Mesenteric fat pad (tissue), 1 donor: ENCODE measurements at places on chromosomes 11 and 22.

GRCh38 chr22:36218648-36219193 is 17.1 kb upstream of the APOL4 start:
- DNase-seq: no peak

DNA sequence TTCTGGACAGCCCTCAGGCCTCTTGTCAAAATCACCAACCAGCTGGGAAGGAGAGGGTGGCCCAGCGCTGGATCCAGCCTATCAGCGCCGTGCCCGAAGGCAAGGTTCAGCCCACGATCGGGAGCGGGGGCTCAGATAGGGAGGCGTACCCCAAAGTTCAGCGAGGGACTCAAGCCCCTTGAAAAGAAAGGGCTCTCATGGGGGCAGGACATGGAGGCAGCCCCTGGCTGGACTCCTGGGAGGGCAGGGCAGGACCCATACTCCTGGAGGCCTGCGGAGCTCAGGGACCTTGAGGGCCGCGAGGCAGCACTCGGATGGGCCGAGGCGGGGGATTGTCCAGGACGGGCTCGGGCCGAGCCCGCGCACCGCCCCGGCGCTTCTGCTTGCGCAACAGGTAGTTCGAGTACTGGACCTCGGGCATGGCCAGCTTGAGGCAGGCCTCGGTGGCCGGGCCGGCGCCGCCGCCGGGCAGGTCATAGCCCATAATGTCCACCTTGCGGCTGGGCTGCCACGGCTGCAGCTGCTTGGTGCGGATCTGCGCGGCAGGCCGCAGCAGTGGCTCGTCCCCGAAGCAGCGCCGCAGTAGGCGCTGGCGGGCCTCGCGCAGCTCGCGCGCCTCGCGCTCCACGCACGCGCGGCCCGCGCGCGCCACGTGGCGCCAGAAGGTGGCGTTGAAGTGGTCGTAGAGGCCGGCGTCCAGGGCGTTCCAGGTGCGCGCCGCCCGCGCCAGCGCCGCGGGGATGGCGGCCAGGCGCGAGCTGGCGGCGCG is 6.5 kb downstream of the GAL3ST3 start:
- DNase-seq: no peak

GRCh38 chr22:48459259-48459658 is 1368.4 kb downstream of the BRD1 start:
- peak; percentile 68 for DNase-seq

GRCh38 chr22:37349043-37349814 is 66.9 kb downstream of the CYTH4 start:
- DNase-seq: no peak

DNA sequence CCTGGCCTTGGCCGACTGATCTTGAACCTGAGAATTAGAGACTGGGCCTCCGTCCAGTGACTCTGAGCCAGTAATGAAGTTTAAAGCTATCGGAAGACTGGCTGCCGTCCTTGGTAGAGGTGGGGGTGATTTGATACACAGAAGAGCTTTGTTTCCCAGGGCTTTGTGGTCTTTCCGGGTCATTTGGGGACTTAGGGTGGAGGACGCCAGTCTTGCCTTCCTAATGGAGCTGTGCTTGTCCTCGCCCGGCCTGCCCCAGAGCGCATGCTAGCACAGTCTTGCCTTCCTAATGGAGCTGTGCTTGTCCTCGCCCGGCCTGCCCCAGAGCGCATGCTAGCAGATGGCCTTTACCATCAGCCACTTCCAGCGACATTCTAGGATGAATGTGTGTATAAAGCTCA is 65.8 kb downstream of the ST3GAL4 start:
- no peak for DNase-seq

- no peak for DNase-seq
Observed at GRCh38 chr11:117037279-117037974, 60.8 kb downstream of the SIK3 start.

- DNase-seq: no peak
Observed at GRCh38 chr11:82978422-82979099, 77.0 kb downstream of the DDIAS start.

- no peak for DNase-seq
Observed at GRCh38 chr11:103940551-103940950, 95.9 kb upstream of the DDI1 start.

DNA sequence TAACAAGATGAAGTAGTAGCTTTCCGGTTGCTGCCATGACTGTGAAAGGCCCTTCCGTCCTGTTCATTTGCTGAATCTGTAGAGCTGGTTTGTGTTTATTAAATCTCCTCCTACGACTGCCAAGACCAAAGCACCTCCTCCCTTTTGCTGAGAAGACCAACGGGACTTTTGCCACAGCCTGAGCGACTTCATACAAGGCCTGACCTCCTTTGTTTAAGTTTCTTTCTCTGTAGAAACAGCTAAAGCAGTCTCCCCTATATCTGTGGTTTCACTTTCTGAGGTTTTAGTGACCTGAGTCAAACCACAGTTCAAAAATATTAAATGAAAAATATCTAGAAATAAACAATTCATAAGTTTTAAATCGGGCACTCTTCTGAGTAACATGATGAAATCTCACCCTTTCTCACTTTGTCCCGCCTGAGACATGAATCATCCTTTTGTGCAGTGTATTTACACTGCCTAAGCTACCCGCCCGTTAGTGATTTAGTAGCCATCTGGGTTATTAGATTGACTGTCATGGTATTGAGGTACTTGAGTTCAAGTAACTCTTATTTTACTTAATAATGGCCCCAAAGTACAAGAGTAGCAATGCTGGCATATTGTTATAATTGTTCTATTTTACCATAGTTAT is 119.1 kb upstream of the LRRC4C start:
- DNase-seq: no peak

DNA sequence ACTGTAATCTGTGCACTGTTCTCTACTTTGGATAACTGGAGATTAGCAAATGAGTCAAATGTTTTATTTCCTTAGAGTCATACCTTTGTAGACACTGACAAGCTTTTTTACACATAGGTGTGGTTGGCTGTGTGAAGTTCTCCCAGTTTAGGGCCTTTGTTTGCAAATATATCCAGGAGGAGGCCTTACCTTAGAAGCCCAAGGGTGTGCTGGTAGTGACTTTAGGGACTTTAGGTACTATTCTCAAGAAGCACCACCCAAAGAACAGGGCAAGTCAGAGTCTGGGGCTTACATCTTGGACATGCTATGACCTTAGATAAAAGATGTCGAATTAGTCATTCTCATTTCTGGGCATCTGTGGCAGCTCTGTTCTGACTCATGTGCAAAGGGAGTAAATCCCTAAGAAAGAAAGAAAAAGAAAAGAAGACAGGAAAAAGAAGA is 4.8 kb upstream of the FAR1 start:
- DNase-seq: no peak

GRCh38 chr11:8603696-8604077 is 9.7 kb upstream of the STK33 start:
- no peak for DNase-seq

DNA sequence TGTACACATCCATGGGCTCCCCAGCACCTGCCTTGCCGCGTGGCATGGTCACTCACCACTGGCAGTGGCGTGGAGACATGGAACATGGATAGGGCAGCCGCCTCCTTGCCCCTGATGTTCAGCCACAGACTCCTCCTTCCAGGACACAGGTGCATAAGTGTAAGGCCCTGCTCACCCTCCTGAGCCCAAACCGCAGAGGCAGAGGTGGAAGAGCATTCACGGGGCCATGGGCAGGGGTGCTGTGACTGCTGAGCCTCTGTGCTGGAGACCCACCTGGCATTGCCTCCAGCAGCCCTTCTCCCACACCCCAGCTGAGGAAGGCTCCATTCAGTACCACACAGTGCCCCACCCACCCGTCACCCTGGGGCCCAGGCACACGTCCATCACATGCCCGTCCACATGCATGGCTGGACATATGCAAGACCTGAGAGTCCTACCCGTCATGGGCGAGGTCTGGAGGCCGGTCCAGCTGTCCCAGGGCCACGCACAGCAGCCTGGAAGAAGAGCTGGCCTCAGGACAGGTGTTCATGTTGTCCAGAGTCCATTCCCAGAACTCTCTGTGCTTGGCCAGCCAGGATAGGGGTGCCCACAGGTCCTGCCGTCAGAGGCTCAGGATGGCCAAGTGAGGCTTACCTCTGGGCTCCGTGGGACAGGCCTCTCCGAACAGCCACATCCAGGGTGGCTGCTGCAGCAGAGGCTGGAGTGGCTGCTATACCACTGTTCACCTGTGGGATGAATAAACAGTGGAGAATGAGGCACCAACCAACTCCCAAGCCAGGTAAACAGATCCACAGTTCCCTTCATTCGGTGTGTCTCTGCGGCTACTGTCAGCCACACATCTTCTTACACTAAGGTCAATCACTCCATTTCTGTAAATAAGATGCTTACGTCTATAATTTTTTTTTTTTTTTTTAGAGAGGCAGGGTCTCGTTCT is 1.7 kb upstream of the TUBGCP6 start:
- no peak for DNase-seq

- peak; percentile 85 for DNase-seq
Observed at GRCh38 chr11:2586087-2586792, 113.6 kb downstream of the KCNQ1OT1 start.

GRCh38 chr11:75478783-75479596 is 46.0 kb upstream of the KLHL35 start:
- no peak for DNase-seq

GRCh38 chr22:29831958-29832357 is 6.1 kb downstream of the ASCC2 start:
- no peak for DNase-seq

DNA sequence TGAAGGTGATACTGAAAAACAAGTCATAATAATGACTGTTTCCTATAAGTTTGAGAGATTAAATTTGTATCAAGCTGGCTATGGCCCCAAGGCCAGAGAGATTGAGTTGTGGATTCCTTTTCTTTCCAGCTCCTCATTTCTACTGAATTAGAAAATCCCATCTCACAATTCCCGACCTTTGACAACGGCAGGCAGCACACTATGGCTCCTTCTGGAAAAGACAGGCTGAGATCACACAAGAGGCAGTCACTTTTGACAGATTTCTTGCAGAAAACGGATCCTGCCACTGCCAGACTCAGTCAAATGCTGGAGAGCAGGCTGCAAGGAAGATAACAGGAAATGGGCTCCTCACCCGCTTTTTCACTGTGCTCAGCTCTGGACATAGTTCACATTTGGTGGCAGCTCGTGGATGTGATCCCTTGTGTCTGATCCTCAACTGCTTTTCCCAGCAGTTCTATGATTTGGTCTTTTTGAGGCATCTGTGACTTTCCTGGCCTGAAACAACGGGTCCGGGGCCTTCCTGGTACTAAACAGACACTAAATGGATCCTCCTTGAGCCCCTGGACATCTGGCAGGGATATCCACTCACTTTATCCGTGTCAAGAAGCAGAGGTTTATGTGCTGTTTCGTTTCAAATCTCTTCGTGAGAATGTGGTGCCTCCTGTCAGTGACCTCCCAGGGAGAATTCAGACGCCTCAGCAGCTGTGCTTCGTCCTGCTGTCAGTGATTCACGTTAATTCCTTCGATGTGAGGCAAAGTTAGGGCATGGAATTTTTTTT is 26.1 kb upstream of the RTL6 start:
- DNase-seq: peak; percentile 26

DNA sequence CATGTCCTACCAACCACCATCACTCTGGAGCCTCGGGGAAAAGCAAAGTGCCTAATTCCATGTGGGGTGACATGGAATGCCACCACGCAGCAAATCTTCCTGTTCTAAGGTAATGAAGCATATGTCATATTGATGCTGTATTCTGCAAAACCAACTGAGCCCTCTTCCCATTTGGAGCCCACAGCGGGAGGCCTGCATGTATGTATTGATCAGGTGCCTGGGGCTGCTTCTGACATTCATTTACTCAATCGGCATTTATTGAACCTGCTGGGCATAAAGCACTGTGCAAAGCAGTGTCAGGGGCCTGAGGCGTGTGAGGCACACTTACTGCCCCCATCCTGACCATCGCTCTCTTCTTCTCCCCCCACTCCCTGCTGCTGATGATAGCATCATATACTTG is 39.1 kb downstream of the ANKK1 start:
- no peak for DNase-seq

- no peak for DNase-seq
Observed at GRCh38 chr11:16299884-16300782, 56.2 kb downstream of the SOX6 start.

- DNase-seq: peak; percentile 83
Observed at GRCh38 chr22:30046716-30047363, 33.4 kb upstream of the HORMAD2 start.

DNA sequence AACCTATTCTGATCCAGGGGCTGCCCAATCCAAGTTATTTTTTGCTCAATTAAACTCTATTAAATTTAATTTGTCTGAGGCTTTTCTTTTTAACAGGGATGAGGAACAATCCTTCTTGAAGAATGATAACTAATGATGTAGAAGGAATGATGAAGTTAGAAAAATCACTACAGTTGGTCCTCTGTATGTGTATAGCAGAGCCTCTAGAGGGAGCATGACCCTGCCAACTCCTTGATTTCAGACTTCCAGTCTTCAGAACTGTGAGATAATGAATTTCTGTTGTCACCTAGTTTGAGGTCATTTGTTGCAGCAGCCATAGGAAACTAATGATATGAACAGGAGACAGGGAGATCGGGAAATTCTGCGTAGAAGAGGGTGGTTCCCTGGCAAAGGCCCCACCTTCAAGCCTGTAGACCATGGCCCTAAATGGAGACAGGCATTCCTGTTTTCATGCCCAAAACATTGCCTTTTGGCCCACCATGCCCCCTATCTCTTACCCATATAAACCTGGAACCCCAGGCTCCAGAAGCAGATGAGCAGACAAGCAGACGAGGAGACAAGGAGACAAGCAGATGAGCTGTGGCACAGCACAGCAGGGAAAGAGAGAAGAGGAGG is 7.7 kb upstream of the QSER1 start:
- DNase-seq: no peak

DNA sequence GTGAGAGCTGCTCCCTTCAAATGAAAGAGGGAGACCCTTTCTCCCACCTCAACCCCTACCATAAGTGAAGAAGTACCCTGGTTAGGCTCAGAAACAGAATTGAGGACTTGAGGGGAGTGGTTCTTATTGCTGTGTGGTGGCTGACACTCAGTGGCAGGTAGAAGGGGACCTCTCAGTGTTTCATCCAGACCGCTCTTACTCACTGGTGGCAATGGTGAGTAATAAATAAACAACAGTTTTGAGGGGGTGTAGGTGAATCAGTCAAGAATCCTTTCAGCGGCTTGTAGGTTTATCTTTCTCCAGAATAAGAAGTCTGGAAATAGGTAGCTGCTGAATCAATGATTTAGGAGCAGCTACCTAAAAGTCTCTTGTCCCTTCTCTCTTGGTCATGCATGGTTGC is 403.4 kb upstream of the B3GAT1 start:
- DNase-seq: no peak

- DNase-seq: peak; percentile 81
Observed at GRCh38 chr22:49433717-49434611, 393.7 kb downstream of the BRD1 start.

DNA sequence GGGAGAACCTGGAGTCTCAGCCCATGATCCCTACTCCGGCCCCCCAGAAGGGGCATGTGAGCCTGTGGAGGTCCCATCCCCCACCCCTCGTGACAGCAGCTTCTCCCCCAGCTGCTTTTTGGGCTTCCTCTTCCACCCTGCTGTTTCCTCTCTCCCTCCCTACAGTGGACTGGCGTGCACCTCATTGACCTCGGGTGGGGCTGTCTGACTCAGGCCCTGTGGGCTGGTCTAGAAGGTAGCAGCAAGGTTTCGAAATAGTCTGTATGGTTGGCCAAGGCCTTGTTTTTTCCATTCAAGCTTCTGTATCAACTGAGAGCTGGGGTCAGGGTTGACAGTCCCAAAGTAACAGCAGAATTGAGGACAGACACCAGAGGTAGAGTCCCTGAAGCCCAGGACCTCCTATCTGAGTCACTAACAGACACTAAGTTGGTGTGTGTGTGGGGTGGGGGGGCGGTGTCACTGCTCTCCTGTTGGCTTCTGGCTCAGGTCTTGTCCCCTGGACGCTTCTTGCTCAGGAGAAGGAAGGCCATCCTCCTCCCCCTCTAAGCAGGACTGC is 7.7 kb downstream of the SLC37A2 start:
- peak; percentile 78 for DNase-seq

GRCh38 chr22:46452195-46453005 is 85.0 kb downstream of the CELSR1 start:
- no peak for DNase-seq
